ENCODE measurements at places on chromosomes 7 and 10.

DNA sequence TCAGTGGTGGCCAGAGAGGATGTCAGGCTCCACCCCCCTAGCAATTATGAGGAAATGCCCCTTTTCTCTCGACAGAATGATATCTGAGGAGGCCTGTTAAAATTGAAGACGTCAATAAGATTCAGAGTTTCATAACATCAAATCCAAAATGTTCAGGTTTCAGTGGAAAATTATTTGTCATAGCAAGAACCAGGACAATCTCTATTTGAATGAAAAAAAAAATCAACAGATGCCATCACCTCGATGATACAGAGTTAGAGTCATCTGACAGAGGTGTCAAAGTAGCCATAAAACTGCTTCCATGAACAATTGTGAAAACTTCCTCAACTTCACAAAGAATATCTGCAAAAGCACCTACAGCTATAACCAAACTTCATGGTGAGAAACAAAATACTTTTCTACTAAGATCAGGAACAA lies 7.7 kb downstream of the TMEM273 start:
- no peak for DNase-seq

DNA sequence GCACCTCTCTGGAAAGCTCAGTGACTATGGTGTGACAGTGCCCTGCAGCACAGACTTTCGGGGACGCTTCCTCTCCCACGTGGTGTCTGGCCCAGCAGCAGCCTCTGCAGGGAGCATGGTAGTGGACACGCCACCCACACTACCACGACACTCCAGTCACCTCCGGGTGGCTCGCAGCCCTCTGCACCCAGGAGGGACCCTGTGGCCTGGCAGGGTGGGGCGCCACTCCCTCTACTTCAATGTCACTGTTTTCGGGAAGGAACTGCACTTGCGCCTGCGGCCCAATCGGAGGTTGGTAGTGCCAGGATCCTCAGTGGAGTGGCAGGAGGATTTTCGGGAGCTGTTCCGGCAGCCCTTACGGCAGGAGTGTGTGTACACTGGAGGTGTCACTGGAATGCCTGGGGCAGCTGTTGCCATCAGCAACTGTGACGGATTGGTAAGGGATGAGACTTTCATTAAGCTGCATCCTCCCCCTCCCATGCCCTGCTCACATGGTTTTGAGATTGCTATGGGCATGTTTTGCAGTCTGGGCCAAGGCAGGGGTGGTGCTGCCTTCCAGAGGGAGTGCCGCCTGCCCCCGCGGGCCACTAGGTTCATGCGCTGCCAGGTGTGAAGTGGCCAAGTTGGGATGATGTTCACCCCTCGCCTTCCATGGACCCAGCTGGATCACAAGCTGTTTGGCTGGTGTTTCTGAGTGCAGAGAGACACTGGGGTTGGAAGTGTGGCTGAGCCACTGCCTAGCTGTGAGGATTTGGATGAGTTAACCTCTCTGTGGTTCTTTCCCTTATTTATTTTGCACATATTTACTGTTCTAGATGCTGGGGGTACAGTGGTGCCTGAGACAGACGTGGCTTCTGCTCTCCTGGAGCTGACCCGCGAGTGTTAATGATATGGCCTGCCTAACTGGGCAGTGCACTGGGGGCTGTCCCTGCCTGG lies 2.5 kb downstream of the ADAMTS14 start:
- no peak for DNase-seq

GRCh38 chr10:69403519-69403918 lies 13.2 kb downstream of the TACR2 start:
- no peak for DNase-seq

- DNase-seq = no peak
Measured at GRCh38 chr7:106110885-106111654, 1.0 kb downstream of the SYPL1 start.
